Prostate gland (tissue), 2 donors: ENCODE measurements at places on chromosomes 12 and 14. TPM values are rescaled to one million over a fixed set of nuclear protein-coding genes. Genes with fewer than 3 reads are reported as not detected.

DNA sequence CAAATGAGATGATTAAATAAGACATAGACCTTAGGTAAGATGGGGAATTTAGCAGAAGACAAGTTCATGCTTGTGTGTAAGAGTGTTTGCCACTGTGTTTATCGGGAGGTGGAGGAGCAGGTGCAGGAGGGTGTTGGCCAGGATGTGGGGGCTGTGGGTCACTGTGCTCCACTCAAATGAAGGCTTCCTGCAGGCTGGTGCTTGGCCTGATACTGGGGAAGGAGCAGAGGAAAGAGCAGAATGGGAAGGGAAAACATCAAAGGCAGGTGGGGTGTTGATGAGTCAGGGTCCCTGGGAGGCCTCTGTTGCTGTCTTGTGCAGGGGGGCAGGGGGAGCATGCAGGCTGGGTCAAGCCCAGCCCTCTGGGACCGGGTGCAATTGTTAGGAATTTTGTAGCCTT, 126.5 kb downstream of the TSPAN9 start:
- H3K4me1 ChIP-seq: peaks cover 14% of the 10 kb centered on the region
- H3K27me3 ChIP-seq: no peaks in the 10 kb centered on the region
- no peak overlapping the region for H3K27ac ChIP-seq
- no peak overlapping the region for H3K4me3 ChIP-seq
- no peak for DNase-seq
- no peaks in the 10 kb centered on the region for H3K36me3 ChIP-seq

GRCh38 chr12:122992386-122992785, 11.9 kb downstream of the ARL6IP4 start:
- H3K27me3 ChIP-seq: no peaks in the 10 kb centered on the region
- no peak for DNase-seq
- no peak overlapping the region for H3K27ac ChIP-seq
- H3K4me1 ChIP-seq: no peaks in the 10 kb centered on the region
- H3K4me3 ChIP-seq: no peak overlapping the region
- H3K36me3 ChIP-seq: no peaks in the 10 kb centered on the region

GRCh38 chr12:75120311-75120711, 89.3 kb downstream of the KCNC2 start:
- H3K27me3 ChIP-seq: no peaks in the 10 kb centered on the region
- no peaks in the 10 kb centered on the region for H3K4me1 ChIP-seq
- H3K4me3 ChIP-seq: no peak overlapping the region
- no peak for DNase-seq
- no peak overlapping the region for H3K27ac ChIP-seq
- H3K36me3 ChIP-seq: no peaks in the 10 kb centered on the region

GRCh38 chr14:27836386-27836785, 930.2 kb upstream of the FOXG1 start:
- no peaks in the 10 kb centered on the region for H3K36me3 ChIP-seq
- no peaks in the 10 kb centered on the region for H3K27me3 ChIP-seq
- no peaks in the 10 kb centered on the region for H3K4me1 ChIP-seq
- H3K4me3 ChIP-seq: no peak overlapping the region

CBLN3 gene
- 11.1 TPM for total RNA-seq

ACVRL1 gene
- 34.8 TPM for total RNA-seq
